Breast epithelium (tissue), 4 donors: ENCODE measurements at places on chromosomes 7 and 10. TPM values are rescaled to one million over a fixed set of nuclear protein-coding genes. Genes with fewer than 3 reads are reported as not detected.

DNA sequence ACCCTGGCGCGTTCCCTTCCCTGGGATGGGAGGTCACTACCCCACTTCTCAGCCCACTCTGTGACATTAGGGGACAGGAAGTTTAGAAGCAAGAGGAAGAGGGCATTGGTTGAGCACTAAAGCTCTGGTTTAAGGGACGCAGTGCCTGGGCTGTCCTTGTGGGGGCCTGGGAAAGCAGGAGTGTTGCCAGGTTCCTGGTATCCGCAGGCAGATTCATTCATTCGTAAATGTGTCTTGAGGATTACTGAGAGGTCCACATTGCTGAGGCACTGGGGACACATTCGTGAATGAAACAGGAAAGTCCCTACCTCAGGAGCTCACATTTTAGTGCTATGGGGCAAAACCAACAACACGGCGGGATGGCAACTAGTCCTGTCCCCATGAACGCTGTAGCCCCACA is 69.4 kb downstream of the COL13A1 start:
- H3K27me3 ChIP-seq, result no peaks in the 10 kb centered on the region
- no peaks in the 10 kb centered on the region for H3K36me3 ChIP-seq
- H3K4me1 ChIP-seq, result no peaks in the 10 kb centered on the region
- H3K27ac ChIP-seq, result no peak overlapping the region
- H3K4me3 ChIP-seq, result no peak overlapping the region

DNA sequence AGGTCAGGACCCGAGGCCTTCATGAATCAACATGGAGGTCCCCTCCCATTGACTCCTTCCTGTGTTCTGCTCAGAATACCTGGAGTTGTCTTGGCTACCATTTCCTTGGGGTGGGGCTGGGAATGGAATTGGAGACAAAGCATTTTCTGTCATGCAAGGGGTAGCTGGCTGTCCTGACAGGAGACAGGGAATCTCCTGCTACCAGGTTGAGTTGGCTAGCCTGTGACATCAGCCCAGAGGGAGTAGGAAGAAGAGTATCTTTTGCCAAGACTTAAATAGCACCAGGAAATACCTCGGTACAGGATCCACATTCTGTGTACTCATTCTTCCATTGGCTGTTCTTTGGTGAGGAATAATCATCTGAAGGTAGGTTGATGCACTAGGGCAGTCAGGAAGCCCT is 4.9 kb downstream of the ZDHHC16 start:
- H3K4me3 ChIP-seq, result no peak overlapping the region
- no peak for DNase-seq
- peak overlapping the region; percentile 30 for H3K27ac ChIP-seq
- peaks cover 12% of the 10 kb centered on the region for H3K4me1 ChIP-seq
- H3K27me3 ChIP-seq, result no peaks in the 10 kb centered on the region

GRCh38 chr7:98816967-98817710 is 52.7 kb downstream of the TMEM130 start:
- no peak for DNase-seq
- H3K4me3 ChIP-seq, result no peak overlapping the region
- H3K36me3 ChIP-seq, result no peaks in the 10 kb centered on the region
- H3K4me1 ChIP-seq, result no peaks in the 10 kb centered on the region
- H3K27me3 ChIP-seq, result no peaks in the 10 kb centered on the region

DNA sequence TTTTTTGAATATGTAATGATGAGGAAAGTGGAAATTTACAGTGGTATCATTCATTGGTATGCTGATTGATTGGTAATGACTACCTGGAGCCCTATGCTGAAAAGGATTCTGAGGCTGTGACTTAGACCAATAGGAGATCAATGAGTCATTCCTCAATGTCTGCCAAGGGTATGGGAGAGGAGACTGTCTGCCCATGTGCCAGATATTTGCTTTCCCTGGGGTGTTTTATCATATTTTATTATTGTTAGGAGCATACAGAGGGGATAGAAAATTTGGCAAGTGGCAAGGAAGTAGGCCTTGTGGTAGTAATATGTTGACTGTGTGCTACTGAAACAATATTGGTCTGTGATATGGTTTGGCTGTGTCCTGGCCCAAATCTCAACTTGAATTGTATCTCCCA is 54.8 kb downstream of the ASAH2B start:
- H3K4me3 ChIP-seq, result no peak overlapping the region
- no peaks in the 10 kb centered on the region for H3K36me3 ChIP-seq
- no peak for DNase-seq
- no peaks in the 10 kb centered on the region for H3K4me1 ChIP-seq

GRCh38 chr7:92835851-92836488 is 403 bp downstream of the CDK6 start:
- H3K27ac ChIP-seq, result peak overlapping the region; percentile 88

GRCh38 chr10:87545783-87546182 is 41.1 kb downstream of the MINPP1 start:
- H3K27ac ChIP-seq, result peak overlapping the region; percentile 49
- no peak for DNase-seq
- H3K4me1 ChIP-seq, result no peaks in the 10 kb centered on the region
- H3K36me3 ChIP-seq, result no peaks in the 10 kb centered on the region
- no peak overlapping the region for H3K4me3 ChIP-seq

TMEM130 gene
- total RNA-seq, result 0.88 TPM

GRCh38 chr10:114682532-114682931 is 24.5 kb upstream of the ABLIM1 start:
- no peaks in the 10 kb centered on the region for H3K4me1 ChIP-seq
- no peaks in the 10 kb centered on the region for H3K36me3 ChIP-seq
- H3K27ac ChIP-seq, result peak overlapping the region; percentile 82
- no peak for DNase-seq
- no peaks in the 10 kb centered on the region for H3K27me3 ChIP-seq

DNA sequence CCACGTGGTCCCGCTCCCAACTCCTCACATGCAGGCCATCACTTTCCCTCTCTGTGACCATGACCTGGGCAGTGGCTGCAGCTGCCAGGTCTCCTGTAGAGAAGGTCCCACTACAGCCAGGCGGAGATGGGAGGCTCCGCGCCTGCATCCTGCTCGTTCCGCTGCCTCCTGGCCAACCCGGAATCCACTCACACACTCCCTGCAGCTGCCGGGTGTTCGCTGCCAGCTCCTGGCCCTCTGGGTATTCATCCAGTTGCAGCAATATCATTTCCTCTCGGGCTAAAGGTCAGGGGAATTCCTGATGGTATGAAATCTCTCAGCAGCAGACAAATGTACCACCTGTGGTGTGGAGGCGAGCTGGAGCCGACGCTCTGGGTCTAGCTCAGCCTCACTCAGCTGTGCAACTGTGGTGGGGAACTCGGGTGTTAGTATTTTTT is 65.7 kb downstream of the TLL2 start:
- H3K4me1 ChIP-seq, result no peaks in the 10 kb centered on the region
- no peak overlapping the region for H3K4me3 ChIP-seq
- no peak for DNase-seq
- no peak overlapping the region for H3K27ac ChIP-seq

PHKG1 gene
- total RNA-seq, result 2.6 TPM

GRCh38 chr7:10536561-10536960 is 437.1 kb upstream of the PHF14 start:
- no peaks in the 10 kb centered on the region for H3K27me3 ChIP-seq
- H3K4me1 ChIP-seq, result no peaks in the 10 kb centered on the region
- no peaks in the 10 kb centered on the region for H3K36me3 ChIP-seq
- H3K4me3 ChIP-seq, result no peak overlapping the region
- no peak overlapping the region for H3K27ac ChIP-seq
- DNase-seq, result no peak

GPER1 gene
- total RNA-seq, result 3.2 TPM

ADAM22 gene
- 7.5 TPM for total RNA-seq

DNA sequence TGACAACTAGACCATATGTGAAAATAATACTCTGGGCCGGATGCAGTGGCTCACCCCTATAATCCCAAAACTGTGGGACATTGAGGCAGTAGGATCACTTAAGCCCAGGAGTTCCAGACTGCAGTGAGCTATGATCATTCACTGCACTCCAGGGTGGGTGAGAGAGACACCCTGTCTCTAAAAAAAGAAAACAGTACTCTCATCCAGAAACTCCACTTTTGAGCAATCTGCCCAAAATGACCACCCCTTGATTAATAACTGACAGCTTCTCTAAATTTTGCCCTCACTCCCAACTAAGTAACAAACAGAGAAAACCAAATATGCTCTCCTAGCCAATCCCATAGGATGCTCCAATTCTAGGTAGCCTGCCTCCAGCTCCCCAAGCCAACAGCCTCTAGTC is 62.5 kb upstream of the AKR1E2 start:
- H3K27me3 ChIP-seq, result no peaks in the 10 kb centered on the region
- DNase-seq, result no peak
- H3K4me3 ChIP-seq, result no peak overlapping the region
- H3K27ac ChIP-seq, result no peak overlapping the region
- no peaks in the 10 kb centered on the region for H3K4me1 ChIP-seq

ITPRID1 gene
- not detected for total RNA-seq

- no peaks in the 10 kb centered on the region for H3K4me1 ChIP-seq
- no peak overlapping the region for H3K27ac ChIP-seq
- H3K27me3 ChIP-seq, result no peaks in the 10 kb centered on the region
- H3K36me3 ChIP-seq, result no peaks in the 10 kb centered on the region
- DNase-seq, result no peak
- no peak overlapping the region for H3K4me3 ChIP-seq
Measured at GRCh38 chr7:126079151-126079550, 1149.5 kb upstream of the POT1 start.

- no peaks in the 10 kb centered on the region for H3K36me3 ChIP-seq
- H3K27ac ChIP-seq, result no peak overlapping the region
- H3K4me1 ChIP-seq, result no peaks in the 10 kb centered on the region
Measured at GRCh38 chr10:118031351-118032075, 15.2 kb downstream of the RAB11FIP2 start.

APBB1IP gene
- total RNA-seq, result 3.5 TPM

SPDYE8 gene
- not detected for total RNA-seq

GBX1 gene
- total RNA-seq, result not detected

GRCh38 chr10:71614946-71615345 is 104.6 kb downstream of the C10orf105 start:
- no peaks in the 10 kb centered on the region for H3K4me1 ChIP-seq
- no peaks in the 10 kb centered on the region for H3K36me3 ChIP-seq
- no peak overlapping the region for H3K27ac ChIP-seq
- no peaks in the 10 kb centered on the region for H3K27me3 ChIP-seq

NODAL gene
- total RNA-seq, result not detected

- H3K4me1 ChIP-seq, result no peaks in the 10 kb centered on the region
- H3K27ac ChIP-seq, result no peak overlapping the region
- no peak overlapping the region for H3K4me3 ChIP-seq
- no peaks in the 10 kb centered on the region for H3K27me3 ChIP-seq
- H3K36me3 ChIP-seq, result no peaks in the 10 kb centered on the region
Measured at GRCh38 chr7:76020031-76020714, 25.8 kb upstream of the TMEM120A start.

PAX4 gene
- not detected for total RNA-seq

SHTN1 gene
- total RNA-seq, result 17.8 TPM

DNA sequence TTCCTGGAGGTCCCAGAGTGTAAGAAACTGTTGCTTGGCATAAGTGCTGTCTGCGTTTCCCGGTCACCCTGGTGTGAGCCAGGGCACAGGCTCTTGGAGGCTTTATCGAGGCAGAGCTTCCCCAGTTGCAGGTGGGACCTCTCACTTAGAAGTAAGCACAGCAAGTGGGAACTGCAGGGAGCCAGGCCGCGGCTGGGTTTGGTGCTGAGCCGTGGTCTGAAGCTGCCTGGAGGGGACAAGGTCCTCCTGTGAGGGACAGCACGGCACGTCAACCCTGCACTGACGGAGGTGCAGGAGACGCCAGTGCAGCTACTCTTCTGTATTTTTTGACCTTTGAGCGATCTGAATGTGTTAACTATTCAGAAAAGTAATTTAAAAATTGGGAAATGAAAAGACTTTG is 55.8 kb upstream of the PFKFB3 start:
- H3K4me3 ChIP-seq, result no peak overlapping the region
- H3K27me3 ChIP-seq, result no peaks in the 10 kb centered on the region
- no peaks in the 10 kb centered on the region for H3K4me1 ChIP-seq
- no peak for DNase-seq
- H3K27ac ChIP-seq, result no peak overlapping the region

GRCh38 chr10:101773923-101774588 is 1.9 kb downstream of the FGF8 start:
- no peak overlapping the region for H3K4me3 ChIP-seq
- H3K27me3 ChIP-seq, result peaks cover 66% of the 10 kb centered on the region
- H3K27ac ChIP-seq, result no peak overlapping the region
- H3K36me3 ChIP-seq, result no peaks in the 10 kb centered on the region
- DNase-seq, result no peak

DDC gene
- total RNA-seq, result 0.33 TPM

MRPS33 gene
- total RNA-seq, result 23.4 TPM

GRCh38 chr7:28358423-28358868 is 53.9 kb upstream of the CREB5 start:
- no peak overlapping the region for H3K4me3 ChIP-seq
- H3K27me3 ChIP-seq, result no peaks in the 10 kb centered on the region
- no peak overlapping the region for H3K27ac ChIP-seq
- H3K4me1 ChIP-seq, result no peaks in the 10 kb centered on the region

DNA sequence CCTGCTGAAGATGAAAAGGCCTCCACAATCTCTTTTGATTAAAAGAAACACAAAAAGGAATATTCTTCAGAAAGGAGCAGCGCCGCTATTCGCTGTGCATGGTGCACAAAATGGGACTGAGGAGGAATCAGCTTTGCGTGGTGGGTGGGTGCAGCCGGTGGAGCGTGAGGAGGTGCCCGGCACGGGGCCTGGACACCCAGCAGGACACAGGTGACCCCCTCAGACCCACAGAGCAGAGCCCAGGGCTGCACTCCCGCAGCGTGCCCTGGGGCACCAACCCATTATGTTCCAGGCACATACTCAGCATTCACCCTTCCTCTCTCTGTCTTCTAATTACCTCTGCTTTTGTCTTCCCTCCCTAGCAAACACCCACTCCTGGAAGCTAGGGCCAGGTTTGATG is 238.0 kb upstream of the PPP2R2D start:
- H3K4me3 ChIP-seq, result no peak overlapping the region
- no peak overlapping the region for H3K27ac ChIP-seq
- H3K27me3 ChIP-seq, result no peaks in the 10 kb centered on the region
- DNase-seq, result no peak

CPEB3 gene
- 12.1 TPM for total RNA-seq

DNA sequence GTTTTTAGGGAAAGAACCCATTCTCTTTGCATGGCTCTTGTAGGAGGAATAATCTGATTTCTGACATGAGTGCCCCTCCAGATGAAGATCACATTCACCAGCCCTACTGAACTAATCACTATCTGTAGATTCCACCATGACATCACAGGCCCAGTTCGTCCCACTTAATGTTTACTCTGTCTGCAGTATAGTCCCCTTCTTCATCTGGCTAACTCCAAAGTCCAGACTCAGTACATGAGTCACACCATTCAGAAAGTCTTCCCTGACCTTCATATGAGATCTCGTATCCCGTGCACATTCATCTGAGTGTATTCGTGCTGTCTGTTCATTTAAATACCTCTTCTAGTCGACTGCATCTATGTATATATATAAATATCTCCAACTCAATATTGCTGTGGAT is 366.5 kb upstream of the AKR1E2 start:
- H3K4me3 ChIP-seq, result no peak overlapping the region
- H3K4me1 ChIP-seq, result no peaks in the 10 kb centered on the region
- no peak for DNase-seq

HMX2 gene
- not detected for total RNA-seq

DNA sequence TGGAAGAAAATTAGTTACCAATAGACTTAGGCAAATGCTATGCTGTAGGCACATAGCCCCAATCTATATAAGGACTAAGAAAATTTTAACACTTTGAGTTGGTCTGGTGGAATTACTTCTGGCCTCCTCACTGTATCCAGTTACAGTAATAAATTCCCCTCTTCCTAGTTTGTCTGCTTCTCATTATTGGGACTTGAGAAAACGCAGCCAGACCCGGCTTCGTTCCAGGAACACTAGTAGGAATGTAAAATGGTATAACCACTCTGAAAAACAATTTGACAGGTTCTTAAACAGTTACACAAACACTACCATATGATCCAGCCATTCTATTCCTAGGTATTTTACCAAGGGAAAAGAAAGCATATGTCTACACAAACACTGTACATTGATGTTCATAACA is 150.2 kb downstream of the VPS50 start:
- DNase-seq, result no peak
- no peak overlapping the region for H3K27ac ChIP-seq
- no peaks in the 10 kb centered on the region for H3K36me3 ChIP-seq

WNT2 gene
- 2.4 TPM for total RNA-seq
